T-helper 17 cell (primary cell): ENCODE measurements at places on chromosomes 1 and 21. TPM values are rescaled to one million over a fixed set of nuclear protein-coding genes. Genes with fewer than 3 reads are reported as not detected.

DNA sequence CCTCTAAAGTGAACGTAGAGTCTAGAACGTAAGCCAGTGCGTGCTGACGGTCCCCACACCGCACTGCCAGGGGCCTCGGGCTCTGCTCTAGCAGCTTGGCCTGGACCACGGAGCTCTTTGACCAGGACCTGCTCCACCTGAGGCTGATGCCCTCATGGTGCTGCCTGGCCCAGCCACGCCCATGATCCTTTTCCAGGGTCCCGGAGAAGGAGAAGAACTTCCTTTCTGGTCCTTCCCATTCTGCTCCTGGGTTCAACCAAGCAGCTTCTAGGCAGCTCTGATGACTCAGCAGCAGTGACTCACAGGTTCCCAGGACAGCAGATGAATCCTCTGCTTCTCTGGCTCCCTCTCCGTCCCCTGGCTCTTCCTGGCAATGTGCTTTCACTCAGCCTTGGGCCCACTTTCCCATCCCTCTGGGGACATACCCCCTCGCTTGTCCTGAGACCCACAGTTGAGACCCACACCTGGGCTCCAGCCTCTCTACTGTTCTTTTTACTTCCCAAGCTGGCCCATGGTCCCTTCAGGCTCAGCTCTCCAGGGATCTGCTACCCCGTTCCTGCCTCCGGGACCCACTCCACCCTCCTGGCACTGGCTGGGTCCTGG lies 246.3 kb upstream of the RAB4A start:
- no peak for DNase-seq

MAEL gene
- not detected for total RNA-seq

CDC73 gene
- 73.2 TPM for total RNA-seq

DNA sequence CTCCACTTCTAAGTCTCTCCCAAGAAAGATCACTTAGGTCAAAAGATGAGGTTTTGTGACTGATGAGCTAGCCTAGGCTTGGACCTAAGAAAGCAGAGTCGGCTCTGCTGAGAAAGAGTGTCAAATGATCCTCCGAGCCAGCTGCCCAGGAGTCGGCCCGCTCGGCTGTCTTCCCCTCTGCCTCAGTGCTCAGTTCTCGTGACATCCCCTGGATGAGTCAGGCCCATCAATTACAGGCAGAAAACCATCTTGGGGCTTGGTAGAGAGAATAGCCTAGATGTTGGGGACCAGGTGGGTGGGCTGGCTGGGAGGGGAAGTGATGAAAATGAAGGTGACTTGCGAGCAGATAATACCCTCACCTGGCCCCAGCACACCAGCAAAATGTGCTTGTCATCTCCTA lies 60.5 kb downstream of the SLC66A1 start:
- DNase-seq, result no peak

- no peak for DNase-seq
These were observed 4.0 kb downstream of the ADARB1 start for GRCh38 chr21:45078371-45078770.

MNDA gene
- total RNA-seq, result 0.99 TPM

DNA sequence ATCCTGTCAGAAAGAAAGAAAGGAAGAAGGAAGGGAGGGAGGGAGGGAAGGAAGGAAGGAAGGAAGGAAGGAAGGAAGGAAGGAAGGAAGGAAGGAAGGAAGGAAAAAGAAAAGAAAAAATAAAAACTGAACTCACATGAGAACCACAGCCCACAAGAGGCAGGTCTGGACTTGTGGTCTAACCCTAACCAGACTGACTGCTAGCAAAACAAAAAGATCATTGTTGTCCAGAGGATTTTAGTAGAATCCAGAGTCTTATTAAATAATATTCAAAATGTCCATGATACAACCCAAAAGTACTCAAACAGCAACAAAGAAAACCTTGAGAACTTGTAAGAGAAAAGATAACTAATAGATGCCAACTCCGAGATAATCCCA lies 4.7 kb upstream of the ITGB2 start:
- DNase-seq, result no peak

DNA sequence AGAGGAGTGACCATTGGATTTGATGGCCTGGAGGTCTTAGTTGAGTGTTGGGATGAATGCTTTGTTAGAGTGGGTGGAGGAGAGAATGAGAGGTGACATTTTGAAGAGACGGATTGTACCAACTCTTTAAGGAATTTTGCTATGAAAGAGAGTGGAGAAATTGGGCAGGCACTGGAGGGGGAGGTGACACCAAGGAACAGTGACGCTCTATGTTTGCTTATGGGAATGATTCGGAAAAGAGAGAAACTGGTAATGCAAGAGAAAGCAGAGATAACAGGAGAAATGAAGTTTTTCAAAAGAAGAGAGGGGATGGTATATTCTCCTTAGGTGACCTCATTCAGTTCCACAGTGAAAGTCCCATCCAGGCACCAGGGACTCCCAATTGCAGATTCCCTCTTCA lies 24.5 kb upstream of the PADI2 start:
- no peak for DNase-seq

COL11A1 gene
- not detected for total RNA-seq

DNA sequence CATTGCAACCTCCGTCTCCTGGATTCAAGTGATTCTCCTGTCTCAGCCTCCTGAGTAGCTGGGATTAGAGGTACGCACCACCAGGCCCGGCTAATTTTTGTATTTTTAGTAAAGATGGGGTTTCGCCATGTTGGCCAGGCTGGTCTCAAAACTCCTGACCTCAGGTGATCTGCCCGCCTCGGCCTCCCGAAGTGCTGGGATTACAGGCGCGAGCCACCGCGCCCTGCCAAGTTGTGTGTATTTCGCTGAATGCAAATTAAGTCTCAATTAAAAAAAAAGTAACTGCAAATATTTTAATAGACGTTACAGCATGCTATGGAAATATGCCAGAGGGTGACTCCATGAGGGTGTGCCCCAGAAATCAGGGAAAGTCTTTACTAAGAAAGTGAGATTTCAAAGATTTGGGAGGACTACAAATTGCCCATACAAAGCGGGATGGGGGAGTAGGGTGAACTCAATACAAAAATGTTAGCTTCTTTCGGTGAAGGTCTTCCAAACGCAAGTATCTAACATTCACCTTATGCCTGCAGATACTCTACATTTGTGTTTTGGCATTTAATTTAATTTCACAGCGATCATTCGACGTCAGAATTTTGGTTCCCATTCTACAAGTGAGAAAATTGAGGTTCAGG lies 85.6 kb downstream of the NKAIN1 start:
- no peak for DNase-seq

GRCh38 chr1:110728388-110729001 lies 53.8 kb upstream of the KCNA3 start:
- no peak for DNase-seq

GRCh38 chr1:169031566-169032224 lies 74.8 kb upstream of the ATP1B1 start:
- DNase-seq, result no peak

DNA sequence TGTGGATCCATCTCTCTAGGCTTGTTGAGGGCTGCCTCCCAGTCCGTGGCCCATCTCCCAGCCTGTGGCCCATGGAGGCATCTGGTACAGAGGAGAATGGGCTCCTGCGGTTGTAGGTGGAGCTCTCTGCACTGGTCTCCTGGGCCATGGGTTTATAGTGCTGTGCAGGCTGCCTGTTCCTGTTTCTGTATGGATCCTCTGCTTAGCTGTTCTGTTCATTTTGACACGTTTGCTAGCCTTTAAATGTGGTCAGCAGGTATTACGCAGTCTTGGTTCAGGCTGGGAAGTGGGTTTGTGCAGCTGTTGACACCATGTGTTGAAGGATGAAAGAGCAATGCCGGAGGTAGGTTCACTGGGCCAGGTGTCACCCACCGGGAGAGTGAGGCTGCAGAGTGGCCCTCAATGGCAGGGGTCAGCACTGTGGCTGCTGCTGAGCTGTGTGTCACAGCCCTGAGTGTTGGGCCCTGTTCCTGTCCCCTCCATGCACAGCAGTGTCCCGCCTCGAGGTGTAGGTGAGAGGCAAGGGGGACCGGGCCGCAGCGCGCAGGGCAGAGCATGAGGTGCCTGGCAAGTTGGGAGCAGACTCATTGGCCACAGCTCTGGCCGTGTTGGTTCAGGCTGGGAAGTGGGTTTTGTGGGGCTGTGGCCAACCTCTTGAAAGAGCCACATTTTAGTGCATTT lies 39.0 kb downstream of the SNAP47 start:
- DNase-seq, result no peak

MIER1 gene
- 82.4 TPM for total RNA-seq

LCA5L gene
- not detected for total RNA-seq

GSTM5 gene
- 0.60 TPM for total RNA-seq

GRCh38 chr1:12565094-12565965 lies 52.7 kb downstream of the DHRS3 start:
- no peak for DNase-seq

GRCh38 chr21:42815217-42815616 lies 64.1 kb downstream of the WDR4 start:
- DNase-seq, result no peak

- DNase-seq, result no peak
These were observed 202.3 kb downstream of the LTN1 start for GRCh38 chr21:28790335-28790734.

DNA sequence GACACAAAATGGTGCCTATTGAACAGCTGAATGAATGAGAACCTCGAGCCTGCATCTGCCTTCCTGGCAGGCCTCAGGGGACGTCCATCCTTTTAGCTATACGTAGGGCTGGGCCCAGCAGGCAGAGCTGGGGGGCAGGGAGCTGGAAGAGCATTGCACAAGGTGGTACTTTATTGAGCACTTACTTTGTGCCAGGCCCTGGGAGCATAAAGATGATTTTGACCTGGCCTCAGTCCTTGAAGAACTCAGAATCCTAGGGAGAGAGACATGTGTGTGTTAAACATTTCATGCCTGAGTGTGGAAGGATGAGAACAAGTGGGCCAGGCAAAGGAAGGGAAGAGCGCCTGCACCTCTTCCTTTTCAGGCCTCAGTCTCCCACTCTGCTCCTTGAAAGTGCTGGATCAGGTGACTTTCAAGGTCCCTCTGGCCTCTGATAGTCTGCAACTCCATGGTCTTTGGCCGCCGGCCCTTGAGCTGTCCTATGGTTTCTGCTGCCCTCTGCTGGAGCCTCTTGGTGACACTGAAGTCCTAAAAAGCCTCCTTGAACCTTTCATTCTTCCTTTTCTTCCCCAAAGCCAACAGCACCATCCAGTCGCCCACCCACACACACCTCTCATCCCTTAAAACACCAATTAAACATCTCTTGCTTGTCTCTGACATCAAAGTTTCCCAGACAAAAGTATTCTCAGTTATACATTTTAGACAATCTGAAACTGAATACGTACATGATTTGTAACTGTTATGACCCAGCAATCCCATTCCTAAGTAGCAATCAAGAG lies 3.5 kb upstream of the PEAR1 start:
- peak; percentile 27 for DNase-seq

- DNase-seq, result no peak
These were observed at the start of gene C1orf116 for GRCh38 chr1:207032528-207033017. C1orf116 (minus strand) TSS chr1:207032756; CDS start chr1:207027598, 5,158 bp downstream.

DNA sequence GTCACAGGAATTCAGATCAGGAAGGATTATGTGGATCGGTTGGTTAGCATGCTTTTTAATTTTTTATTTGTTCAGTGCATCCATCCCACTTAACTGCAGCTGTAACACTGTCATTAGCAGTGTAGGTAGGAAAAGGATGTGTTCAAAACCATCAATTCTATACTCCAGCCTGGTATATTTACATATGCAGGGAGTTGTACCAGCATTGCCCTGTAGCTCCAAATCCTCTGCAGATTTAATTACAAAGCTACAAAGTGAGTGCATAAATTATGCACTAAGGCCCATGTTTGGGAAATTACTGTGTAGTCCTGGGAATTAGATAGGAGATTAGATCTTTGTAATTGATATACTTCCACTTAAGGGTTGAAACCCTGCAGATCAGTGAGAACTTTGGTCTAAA lies 15.9 kb upstream of the OSBPL9 start:
- no peak for DNase-seq

FMO1 gene
- not detected for total RNA-seq

FCRL1 gene
- total RNA-seq, result 1.0 TPM

DNA sequence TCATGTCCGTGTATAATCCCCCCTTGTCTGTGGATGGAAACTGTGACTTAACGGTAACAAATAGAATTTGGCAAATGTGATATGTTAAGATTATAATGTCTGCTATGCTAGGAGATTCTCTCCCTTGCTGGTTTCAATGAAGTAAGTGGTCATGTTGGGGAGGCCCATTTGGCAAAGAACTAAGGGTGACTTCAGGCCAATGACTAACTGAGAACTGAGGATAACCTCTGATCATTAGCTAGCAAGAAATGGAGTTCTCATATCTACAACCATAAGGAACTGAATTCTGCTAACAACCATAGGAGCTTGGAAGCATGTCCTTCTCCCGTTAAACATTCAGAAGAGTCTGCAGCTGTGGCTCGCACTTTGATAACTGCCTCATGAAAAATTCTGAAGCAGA lies 2.3 kb downstream of the IFI44L start:
- DNase-seq, result no peak

FCRL5 gene
- 3.2 TPM for total RNA-seq

GRCh38 chr1:184158896-184159681 lies 107.6 kb downstream of the TSEN15 start:
- no peak for DNase-seq

GRCh38 chr1:79745929-79746328 lies 739.4 kb upstream of the ADGRL4 start:
- DNase-seq, result no peak

MSH4 gene
- 0.27 TPM for total RNA-seq

DMRTA2 gene
- total RNA-seq, result not detected

DNA sequence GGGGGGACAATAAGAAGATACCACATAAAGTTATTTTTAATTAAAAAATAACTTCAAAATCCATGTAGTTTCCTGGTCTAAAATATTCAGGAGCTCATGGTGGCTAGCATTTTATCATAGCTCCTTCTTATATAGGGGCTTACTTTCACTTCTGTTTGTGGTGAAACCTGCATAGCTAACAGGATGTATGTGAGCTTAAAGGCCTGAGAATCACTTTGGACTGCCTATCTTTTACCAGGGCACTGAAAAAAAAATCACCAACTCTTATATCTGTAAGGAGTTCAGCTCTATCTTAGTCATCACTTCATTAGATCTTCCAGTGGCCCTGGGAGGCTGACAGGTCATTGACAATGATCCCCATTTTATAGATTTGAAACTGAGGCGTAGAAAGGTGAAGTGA lies 21.3 kb downstream of the UROD start:
- no peak for DNase-seq

DNA sequence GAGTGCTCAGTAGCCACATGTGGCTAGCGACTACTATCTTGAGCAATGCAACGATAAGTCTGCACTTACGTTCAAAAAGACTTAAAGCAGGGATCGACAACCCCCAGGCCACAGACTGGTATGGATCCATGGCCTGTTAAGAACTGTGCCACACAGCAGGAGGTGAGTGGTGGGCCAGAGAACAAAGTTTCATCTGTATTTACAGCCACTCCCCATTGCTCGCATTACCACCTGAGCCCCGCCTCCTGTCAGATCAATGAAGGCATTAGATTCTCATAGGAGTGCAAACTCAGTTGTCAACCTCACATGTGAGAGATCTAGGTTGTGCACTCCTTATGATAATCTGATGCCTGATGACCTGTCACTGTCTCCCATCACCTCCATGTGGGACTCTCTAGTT lies 103.6 kb upstream of the ZRANB2 start:
- no peak for DNase-seq

GRCh38 chr1:147753081-147753480 lies 7.3 kb downstream of the GJA5 start:
- no peak for DNase-seq
